ENCODE measurements at places on chromosomes 5 and 9. TPM values are rescaled to one million over a fixed set of nuclear protein-coding genes. Genes with fewer than 3 reads are reported as not detected.

Gene ZNF354C
- 6.1 TPM for polyA plus RNA-seq

Gene PCDHGB7
- 4.7 TPM for polyA plus RNA-seq

Gene KIF24
- polyA plus RNA-seq, result 0.19 TPM

Gene RBM18
- 40.8 TPM for polyA plus RNA-seq

Gene PCDHGB1
- 0.68 TPM for polyA plus RNA-seq

Gene PHPT1
- 293 TPM for polyA plus RNA-seq

Gene INSL6
- not detected for polyA plus RNA-seq

Gene ADCY2
- 1.9 TPM for polyA plus RNA-seq

Gene NTRK2
- polyA plus RNA-seq, result 14.2 TPM
